ENCODE measurements at places on chromosomes 1 and 21.

DNA sequence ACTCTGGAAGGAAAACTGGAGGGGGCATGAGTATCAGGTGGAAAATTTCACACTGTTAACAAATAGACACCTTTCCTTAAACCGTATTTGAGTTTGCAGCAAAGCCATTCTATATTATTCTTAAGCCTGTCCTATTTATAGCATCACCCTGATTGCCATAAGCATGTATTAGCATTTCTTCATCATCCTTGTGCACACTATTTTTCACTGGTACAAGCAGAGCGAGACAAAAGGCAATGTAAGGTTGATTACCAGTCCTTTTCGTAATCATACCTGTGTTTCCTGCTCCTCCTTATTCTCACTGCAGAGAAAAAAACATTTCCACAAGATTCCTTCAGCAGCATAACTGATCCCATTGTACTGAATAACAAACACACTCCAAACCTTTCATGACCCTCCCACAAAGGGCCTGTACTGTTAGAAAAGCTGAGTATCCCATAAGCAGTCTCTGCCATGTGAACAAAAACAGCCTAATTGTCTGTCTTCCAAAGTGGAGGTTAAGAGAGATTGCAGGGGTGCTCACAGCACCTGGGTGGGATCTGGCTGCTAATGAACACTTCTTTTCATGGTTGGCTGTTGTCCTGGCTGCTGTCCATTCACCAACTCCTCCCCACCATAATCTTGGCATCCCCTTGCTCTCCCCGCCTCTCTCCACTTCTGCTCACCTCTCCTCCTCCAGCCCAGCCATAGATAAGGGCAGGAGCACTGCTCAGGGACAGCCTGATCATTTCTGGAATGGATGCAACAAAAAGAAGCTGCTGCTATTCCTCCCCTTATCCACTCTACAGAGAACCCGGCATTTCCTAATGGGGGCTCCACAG, 30.4 kb downstream of the VTCN1 start:
- DNase-seq: no peak

DNA sequence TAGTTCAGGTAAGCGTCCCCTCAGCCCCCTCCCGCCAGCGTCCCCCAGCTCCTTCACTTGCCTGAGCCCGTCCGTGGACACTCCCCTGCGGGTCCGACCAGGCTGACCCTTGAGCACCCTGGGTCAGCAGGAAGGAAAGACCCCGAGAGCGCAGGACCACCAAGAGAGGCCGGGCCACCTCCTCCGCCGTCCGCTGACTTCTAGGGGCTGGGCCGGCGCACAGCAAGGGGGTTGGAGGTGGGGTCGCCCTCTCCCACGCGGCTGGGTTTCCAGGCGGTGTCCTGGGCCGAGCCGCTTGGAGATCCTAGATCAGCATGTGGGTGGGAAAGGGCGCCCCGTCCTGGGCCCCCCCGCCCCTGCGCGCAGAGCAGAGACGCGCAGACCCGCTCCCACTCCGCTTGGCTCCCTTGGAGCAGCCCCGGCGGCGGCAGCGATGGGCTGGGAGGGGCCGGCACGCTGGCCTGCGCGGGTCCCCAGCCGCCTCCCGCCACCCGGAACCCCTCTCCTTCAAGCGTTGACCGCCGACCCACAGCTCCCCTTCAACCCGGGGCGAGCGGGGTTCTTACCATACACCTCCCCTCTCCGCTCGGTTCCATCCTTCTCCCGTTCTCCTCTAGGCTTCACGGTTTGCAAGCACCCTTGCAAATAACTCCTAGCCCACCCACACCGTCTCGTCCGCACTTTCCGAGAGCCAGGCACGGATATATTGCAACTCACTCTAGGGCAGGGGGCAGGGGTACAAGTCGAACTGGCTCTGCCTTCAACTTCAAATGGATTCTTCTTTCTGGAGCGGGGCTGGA, 7.5 kb downstream of the KNCN start:
- no peak for DNase-seq

DNA sequence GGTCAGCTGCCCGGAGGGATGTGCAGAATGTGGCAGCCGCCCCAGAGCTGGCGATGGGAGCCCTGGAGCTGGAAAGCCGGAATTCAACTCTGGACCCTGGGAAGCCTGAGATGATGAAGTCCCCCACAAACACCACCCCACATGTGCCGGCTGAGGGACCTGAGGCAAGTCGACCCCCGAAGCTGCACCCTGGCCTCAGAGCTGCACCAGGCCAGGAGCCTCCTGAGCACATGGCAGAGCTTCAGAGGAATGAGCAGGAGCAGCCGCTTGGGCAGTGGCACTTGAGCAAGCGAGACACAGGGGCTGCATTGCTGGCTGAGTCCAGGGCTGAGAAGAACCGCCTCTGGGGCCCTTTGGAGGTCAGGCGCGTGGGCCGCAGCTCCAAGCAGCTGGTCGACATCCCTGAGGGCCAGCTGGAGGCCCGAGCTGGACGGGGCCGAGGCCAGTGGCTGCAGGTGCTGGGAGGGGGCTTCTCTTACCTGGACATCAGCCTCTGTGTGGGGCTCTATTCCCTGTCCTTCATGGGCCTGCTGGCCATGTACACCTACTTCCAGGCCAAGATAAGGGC, 33.5 kb upstream of the LHX4 start:
- DNase-seq: no peak

DNA sequence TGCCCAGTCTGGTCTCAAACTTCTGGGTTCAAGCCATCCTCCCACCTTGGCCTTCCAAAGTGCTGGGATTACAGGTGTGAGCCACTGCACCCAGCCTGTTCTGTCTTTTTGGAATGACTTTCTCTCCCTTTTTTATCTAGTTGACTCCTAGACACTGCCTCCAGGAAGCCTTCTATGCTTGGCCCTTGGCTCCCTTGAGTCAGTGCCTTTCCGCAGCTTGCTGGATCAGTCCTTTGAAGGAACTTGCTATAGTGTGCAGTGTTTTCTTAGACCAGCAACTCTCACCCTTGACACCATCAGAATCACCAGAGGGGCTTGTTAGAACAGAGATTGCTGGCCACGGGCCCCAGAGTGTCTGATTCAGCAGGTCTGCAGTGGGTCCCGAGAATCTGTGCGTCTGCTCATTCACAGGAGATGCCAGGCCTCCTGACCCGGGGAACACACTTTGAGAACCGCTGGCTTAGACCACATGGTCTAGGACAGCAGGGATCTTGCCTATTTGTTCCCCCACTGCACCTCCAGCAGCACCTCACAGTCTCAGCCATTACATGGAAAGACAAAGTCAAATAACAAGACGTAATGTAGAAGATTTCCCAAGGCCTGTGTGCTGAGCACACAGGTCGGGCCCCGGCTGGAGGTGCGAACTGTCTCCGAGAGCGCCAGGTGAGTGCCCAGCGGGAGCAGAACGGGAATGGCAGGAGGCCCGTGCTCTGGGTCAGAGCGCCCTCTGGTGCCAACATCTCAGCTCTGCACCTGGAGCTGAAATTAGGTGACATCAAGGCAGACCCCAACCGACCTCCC, 27.4 kb upstream of the CTPS1 start:
- no peak for DNase-seq

DNA sequence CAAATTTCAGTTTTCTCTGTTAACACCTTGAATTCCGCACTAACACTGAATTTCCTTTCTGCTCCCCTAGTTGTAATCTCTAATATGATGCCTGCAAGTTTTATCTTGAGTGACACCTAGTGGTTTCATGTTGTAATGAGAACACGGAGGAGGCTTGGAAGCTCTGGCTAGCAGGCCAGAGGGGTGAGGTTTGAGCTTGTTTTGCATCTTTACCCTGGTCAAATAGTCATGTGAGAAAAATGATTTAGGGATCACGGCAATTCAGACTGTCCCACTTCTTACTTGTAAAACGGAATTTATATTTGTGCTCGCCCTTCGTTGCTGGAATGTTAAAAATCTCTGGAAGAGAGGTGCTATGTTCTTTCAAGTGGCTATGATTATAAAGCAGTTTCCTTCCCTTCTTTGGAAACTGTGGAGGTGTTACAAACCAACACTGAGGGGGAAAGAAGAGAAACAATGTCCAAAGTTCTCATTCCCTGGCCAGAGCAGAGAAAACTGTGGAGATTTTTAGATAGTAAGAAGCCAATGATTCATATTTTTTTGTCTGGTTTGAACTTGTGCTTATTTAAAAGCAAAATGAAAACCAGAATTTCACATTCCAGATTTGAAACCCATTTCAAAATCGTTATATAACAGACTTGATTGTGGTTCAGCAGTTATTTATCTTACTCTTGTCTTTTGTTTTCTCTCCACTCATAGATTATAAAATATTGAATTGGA, 5.3 kb upstream of the MROH9 start:
- DNase-seq: peak; percentile 4

GRCh38 chr1:33634806-33635205, 162.4 kb downstream of the ZSCAN20 start:
- no peak for DNase-seq

- no peak for DNase-seq
Observed at GRCh38 chr1:115183158-115183557, 93.9 kb upstream of the TSPAN2 start.

DNA sequence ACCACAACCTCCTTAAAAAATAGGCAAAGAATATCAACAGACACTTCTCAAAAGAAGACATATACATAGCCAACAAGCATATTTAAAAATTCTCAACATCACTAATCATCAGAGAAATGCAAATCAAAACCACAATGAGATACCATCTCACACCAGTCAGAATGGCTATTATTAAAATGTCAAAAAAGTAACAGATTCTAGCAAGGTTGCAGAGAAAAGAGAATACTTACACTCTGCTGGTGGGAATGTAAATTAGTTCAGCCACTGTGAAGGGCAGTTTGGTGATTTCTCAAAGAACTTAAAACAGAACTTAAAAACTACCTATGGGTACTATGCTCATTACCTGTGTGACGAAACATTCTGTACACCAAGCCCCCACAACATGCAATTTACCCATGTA, 20.7 kb downstream of the CD1B start:
- DNase-seq: no peak

DNA sequence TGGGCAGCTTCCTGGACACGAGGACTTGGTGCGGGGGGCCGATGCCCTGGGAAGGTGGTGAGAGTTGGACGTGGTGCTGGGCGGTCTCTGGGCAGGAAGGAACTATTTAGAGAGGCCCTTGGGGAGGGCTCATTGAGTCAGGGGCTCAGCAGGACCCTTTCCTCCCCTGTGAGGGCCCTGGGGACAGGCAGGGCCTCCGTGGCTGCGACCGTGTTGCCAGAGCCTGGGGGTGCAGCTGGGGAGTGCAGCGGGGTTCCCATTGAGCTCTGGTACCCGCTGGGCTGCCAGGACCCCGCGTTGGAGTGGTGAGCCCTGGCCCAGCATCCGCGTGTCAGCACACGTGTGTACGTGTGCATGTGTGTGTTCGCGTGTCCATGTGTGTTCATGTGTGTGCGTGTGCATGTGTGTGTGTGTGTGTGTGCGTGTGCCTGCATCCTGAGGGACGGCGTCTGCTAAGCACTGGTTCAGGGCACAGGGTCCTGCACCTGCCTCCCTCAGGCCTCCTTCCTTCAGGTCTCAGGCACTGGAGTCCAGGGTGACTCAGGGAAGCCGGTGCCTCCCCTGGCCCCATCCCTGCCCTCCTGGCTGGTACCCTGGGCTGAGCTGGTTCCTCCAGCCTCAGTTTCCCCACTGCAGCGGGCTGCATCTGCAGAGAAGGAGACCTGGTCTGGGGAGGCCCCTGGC, 10.7 kb downstream of the RNF223 start:
- no peak for DNase-seq

DNA sequence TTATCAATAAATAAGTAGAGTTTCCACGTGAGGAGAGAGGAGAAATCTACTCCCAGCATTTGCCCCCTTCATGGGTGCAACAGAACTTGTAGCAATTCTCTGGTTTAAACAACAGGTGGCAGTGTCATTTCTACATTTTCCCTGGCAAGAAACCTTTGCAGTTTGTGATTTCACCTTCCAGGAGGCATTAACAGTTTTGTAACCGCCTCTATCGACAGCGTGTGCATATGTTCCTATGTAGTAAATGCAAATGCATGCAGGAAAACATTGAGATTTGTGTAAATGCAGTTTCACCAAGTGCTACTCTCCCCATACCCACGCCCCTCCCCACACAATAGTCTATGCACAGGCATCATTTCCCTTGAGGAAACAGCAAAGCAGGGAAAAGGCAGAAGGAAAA, 494.7 kb downstream of the SMYD3 start:
- no peak for DNase-seq

GRCh38 chr1:165900576-165901380, 73.4 kb downstream of the UCK2 start:
- no peak for DNase-seq

GRCh38 chr21:45575304-45575992, 33.2 kb upstream of the SLC19A1 start:
- no peak for DNase-seq

DNA sequence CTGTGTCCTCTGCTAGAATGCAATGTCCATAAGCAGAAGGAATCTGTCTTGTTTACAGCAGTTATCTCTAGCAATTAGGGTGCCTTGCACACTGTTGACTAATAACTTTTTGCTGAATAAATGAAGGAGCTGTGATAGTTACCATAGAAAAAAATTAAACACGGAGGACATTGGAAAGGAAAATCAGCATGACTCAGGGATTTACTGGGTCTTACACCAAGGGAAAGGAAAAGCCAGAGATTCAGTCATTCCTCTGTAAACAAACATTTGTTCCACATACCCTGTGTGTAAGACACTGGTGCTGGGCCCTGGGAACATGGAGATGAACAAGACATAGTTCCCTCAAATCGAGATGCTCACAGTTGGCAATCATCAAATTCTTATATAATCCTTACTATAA, 183.3 kb downstream of the PTGER3 start:
- no peak for DNase-seq

- no peak for DNase-seq
Observed at GRCh38 chr1:117591252-117591651, 14.6 kb upstream of the TENT5C start.

GRCh38 chr21:37507716-37508115, 141.1 kb downstream of the DYRK1A start:
- no peak for DNase-seq

- peak; percentile 77 for DNase-seq
Observed at GRCh38 chr1:210223226-210223904, 9.2 kb upstream of the SERTAD4 start.

GRCh38 chr1:45093334-45093733, 81.3 kb downstream of the UROD start:
- no peak for DNase-seq

GRCh38 chr1:108646265-108646647, 14.6 kb downstream of the HENMT1 start:
- DNase-seq: no peak

GRCh38 chr1:152954436-152954835, 7.4 kb downstream of the SPRR5 start:
- no peak for DNase-seq

- DNase-seq: no peak
Observed at GRCh38 chr1:238336531-238336930, 445.8 kb upstream of the ZP4 start.

DNA sequence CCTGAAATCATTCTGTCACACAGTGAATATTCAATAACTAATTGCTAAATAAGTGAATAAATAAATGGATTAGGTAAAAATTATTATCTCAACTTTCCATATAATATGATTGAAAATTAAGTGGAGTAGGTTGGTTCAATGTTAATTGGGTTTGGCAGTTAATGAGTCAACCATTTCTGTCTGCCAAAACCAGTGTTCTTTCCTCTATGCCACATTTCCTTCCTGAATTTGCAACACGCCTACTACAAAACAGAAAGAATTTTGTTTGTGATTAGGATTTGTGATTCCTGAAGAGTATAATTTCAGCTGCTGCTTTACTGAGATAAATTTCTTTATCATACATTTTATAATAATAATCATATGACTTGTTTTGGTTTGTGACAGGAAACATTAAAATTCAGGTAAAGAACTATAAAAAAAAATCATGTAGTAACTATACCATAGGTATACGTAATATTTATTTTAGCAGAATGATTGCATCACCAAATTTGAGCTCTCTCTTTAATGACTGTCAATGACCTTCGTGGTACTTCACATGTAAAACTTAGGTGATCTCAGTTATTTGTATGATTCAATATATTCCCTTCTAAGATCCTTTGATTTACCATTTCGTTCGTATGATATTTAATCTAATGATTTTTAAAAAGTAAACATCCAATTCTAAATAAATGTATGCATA, 241.3 kb downstream of the KCNT2 start:
- no peak for DNase-seq

All from epithelial cell of proximal tubule (primary cell).